ENCODE measurements at places on chromosomes 13 and 19.

DNA sequence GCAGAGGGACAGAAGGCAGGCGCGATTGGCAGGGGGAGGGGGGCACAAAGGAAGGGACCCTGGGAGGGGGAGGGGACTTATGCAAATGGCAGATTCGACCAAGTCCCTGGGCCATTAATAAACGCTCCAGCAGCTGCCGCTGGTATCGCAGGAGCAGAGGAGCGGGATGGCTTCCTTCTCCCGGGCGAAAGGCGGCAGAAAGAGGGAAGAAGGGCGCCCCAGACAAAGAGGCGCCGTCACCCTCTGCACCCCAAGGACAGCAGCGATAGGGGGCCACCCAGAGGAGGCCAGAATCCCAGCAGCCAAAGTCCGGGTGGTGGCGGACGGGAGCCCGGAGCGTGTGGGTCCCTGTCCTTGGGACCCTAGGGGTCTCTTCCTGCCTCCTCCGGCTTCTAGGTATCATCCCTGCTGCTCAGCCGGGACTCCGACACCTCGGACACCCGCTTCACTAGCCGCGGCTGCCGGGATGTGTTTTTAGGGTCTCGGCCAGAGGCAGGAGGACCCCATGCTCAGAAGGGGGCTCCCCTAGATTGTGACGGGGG lies 1.9 kb downstream of the PTPRS start:
- no peak for DNase-seq

GRCh38 chr13:106118050-106118449 lies 417.4 kb downstream of the EFNB2 start:
- DNase-seq = no peak

GRCh38 chr13:23877286-23877685 lies 11.9 kb downstream of the MIPEP start:
- DNase-seq = no peak

DNA sequence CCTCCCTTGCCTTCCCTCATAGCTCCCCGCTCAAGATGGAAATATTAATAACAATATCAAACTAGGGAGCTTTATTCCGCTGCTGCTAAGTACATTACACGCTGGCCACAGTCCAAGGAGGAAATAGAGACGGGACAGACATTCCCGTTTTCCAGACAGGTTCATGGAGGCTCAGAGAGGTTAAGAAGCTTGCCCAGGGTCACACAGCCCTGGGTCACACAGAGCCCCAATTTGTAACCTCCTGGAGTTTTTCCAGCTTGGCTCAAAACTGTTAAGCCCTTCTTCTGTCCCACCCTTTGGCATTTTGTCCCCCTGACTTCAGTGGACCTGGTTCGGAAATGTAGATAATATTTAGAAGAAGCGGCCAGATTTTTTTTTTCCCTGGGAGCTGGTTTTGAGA lies 2.0 kb downstream of the BICRA start:
- DNase-seq = no peak

GRCh38 chr19:11446652-11447301 lies 11.3 kb downstream of the PRKCSH start:
- no peak for DNase-seq

DNA sequence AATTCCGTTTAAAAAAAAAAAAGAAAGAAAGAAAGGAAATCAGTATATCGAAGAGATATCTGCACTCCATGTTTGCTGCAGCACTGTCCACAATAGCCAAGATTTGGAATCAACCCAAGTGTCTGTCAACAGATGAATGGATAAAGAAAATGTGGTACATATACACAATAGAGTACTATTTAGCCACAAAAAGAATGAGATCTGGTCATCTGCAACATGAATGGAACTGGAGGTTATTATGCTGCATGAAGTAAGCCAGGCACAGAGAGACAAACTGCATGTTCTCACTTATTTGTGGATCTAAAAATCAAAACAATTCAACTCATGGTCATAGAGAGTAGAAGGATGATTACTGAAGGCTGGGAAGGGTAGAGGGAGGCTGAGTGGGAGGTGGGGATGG lies 16.3 kb downstream of the ZNF565 start:
- DNase-seq = no peak

DNA sequence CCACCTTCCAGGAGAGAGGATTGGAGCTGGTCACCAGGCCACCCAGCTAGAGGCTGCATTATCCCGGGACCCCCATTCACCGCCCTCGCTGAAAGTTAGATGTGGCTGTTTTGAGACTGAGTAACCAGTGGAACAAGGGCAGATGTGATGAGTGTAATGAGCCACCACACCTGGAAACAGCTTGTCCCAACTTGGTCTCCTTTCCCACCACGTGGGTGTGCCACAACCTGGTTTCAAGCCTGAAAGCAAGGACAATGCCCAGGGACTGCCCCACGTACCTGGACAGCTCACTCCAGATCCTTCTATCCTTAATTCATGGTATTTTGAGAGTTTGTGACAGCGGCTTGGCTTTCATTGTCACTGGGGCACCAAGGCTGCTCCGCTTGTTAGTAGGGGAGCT lies 7.0 kb downstream of the LGI4 start:
- no peak for DNase-seq

- DNase-seq = no peak
Observed at GRCh38 chr19:16023146-16023915, 53.0 kb upstream of the TPM4 start.
